Activated CD4-positive, CD25-positive, alpha-beta regulatory T cell treated with anti-CD3 and anti-CD28 coated beads, Interleukin-2, amount 50 U/mL, for 24 hours (primary cell): ENCODE measurements at places on chromosomes 7 and 10.
A peak's percentile ranks its signal among the peaks of the same experiment; 100 is the strongest.

DNA sequence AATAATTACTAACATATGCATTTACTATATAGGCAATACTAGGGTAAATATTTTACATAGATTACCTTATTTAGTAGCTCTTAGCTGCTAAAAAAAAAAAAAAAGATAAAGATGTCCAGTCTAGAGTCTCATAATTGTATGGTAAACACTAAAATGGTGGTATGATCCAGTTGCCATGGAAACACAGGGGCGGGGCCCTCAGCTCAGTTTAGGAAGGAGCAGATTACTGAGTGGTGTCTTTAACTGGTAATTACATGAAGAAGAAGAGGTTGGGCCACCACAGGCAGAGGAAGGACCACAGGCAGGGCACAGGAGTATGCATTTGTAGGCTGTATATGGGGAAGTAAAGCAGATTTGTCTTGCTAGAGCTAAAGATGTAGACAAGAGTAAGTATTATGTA lies 43.7 kb downstream of the ITGB8 start:
- ATAC-seq = no peak

DNA sequence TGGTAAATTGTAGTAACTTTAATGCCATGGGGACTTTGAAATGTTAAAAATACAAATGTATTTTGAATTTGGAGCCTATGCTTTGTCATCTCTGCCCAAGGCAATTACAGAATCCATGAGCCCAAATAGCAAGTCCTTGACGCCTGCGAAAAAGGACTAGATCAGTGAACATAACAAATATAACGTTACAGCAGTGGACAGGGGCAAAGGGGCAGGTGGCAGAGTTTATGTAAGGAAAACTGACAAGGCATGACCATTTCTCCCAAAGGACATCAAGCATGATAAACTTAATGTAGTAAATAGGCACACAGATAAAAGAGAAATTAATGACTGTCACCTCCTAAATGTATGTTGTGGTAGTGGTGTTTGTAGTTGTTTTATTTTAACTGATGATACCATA lies 297.1 kb downstream of the LRRTM3 start:
- ATAC-seq = no peak

DNA sequence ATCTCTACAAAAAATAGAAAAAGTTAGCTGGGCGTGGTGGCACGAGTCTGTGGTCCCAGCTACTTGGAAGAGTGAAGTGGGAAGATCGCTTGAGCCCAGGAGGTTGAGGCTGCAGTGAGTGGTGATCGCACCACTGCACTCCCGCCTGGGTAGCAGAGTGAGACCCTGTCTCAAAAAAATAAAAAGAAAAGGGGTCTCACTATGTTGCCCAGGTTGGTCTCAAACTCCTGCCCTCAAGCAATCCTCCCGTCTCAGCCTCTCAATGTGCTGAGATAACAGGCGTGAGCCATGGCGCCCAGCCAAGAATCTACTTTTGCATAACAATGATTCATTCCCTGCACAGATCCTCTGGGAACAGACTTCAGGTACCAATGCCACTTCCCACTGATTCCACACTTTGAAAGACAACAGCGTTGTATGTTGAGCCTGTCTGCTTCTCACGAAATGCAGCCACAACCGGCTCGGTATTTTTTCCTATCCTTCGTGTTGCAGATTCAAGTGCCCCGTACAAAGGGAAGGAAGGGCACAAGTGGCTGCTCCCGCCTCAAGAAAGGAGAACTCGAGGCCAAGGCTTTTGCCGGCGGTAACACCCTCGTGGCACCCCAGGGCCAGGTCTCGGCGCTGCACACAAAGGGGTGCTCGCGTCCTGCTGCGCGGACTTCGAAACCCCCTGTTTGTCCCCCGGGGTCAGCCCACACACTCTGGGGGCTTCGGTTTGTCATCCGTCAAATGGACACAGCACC lies 745 bp downstream of the DAGLB start:
- peak; percentile 32 for ATAC-seq

DNA sequence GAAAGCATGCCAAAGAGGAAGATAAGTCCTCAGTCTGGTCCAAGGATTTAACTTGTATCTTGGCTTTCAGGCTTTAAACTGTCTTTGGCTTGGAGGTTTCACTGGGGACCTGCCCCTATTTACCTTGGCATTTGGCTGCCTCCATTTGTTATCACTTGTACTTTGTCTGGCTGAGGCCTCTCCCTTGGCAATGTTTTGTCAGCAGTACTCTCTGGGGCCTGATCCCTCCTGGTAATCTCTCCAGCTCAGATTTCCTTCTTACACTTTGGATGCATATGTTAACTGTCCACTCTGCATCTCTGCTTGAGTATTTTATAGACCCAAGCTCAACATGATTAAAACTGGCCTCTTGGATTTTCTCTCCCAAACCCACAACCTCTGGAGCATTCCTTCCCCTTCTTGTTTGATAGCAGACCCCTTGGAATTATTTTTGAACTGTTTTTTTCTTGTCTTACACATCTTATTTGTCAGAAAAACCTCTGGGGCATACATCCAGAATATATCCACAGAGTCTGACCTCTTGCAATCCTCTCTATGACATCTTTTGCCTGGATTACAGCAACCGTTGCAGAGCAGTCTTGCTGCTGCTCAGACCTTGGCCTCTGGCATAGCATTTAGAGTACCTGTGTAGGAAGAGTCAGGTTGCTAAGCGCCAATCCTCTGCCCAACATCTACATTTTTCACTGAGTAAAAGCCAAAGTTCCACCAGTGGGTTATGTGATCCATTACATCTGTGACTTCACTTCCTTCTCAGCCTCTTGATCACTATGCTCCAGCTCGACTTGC lies 35.2 kb downstream of the ZNF487 start:
- no peak for ATAC-seq

- no peak for ATAC-seq
These were observed 17.4 kb downstream of the IRF5 start for GRCh38 chr7:128954830-128955802.
